ENCODE measurements at places on chromosomes 6 and 20.

- no peak for DNase-seq
Measured at GRCh38 chr6:82686719-82687118, 323.1 kb downstream of the TPBG start.

- no peak for DNase-seq
Measured at GRCh38 chr6:148818939-148819575, 72.2 kb downstream of the UST start.

DNA sequence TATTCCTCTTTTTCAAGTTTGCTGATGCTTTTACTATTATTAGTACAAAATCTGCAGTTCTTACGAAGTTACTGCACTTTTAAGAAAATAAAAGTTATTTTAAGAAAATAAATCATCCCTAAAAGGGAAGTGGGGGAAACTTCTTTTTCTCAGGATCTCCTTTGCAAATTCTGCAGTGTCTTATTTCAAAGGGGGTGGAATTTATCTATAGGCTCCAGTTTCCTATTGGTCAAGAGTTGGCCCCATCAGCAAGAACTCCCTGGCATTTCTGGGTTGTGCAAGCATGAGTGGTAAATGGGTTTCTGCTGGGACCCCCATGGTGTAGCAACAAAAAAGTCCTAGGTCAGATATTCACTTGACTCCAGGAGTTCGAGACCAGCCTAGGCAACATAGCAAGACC, 136.3 kb upstream of the PRDM1 start:
- DNase-seq = no peak

- no peak for DNase-seq
Measured at GRCh38 chr6:53031281-53031680, 33.9 kb upstream of the FBXO9 start.

DNA sequence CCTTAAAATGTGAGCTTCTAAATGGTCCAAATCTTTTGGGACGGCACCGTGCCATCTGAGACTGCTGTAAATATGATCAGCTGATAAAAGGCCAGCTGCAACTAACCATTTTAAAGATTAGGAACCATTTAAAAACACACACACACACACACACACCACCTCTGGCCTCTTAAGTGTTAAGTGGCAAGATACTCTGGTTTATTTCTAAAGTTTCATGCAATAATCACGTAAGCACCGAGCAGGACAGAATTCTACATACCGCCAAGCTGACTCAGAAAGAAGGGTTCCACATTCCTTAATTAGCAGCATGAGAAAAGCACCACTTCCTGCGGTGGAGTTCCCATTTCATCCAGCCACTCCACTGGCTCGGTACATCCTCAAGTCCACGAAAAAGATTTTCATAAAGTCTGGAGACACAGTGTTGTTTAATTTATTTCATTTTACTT, 17.8 kb upstream of the ZNF217 start:
- DNase-seq = peak; percentile 4
